HCT116 (cell line): ENCODE measurements at places on chromosomes 4 and X. TPM values are rescaled to one million over a fixed set of nuclear protein-coding genes. Genes with fewer than 3 reads are reported as not detected.
A peak's percentile ranks its signal among the peaks of the same experiment; 100 is the strongest.

Gene UCHL1
- 0.54 TPM for total RNA-seq

Gene KLKB1
- 0.10 TPM for total RNA-seq

Gene SPANXD
- not detected for total RNA-seq

Gene HSD17B13
- 0.81 TPM for total RNA-seq

Gene MAGEB17
- not detected for total RNA-seq

Gene TNMD
- not detected for total RNA-seq

Gene PPID
- 48.2 TPM for total RNA-seq

Gene USP17L21
- total RNA-seq: not detected

Gene GUCY2F
- total RNA-seq: not detected

Gene GPAT3
- 36.7 TPM for total RNA-seq

Gene FRMD7
- not detected for total RNA-seq

GRCh38 chr4:38124961-38125360, 164.8 kb downstream of the PTTG2 start:
- H3K27ac ChIP-seq: no peak overlapping the region
- H3K27me3 ChIP-seq: no peaks in the 10 kb centered on the region
- H3K36me3 ChIP-seq: peaks cover 6% of the 10 kb centered on the region; the same call in 1 of the 2 replicates
- peaks cover 4% of the 10 kb centered on the region; the same call in 1 of the 2 replicates for H3K4me1 ChIP-seq
- DNase-seq: no peak
- H3K4me3 ChIP-seq: no peak overlapping the region

GRCh38 chr4:48960988-48961635, 25.0 kb upstream of the CWH43 start:
- no peak for DNase-seq
- no peaks in the 10 kb centered on the region for H3K27me3 ChIP-seq
- no peak overlapping the region for H3K27ac ChIP-seq
- no peaks in the 10 kb centered on the region for H3K4me1 ChIP-seq
- H3K36me3 ChIP-seq: no peaks in the 10 kb centered on the region

- no peak overlapping the region for H3K27ac ChIP-seq
- H3K4me1 ChIP-seq: no peaks in the 10 kb centered on the region
- no peak overlapping the region for H3K4me3 ChIP-seq
- H3K27me3 ChIP-seq: no peaks in the 10 kb centered on the region
- DNase-seq: no peak
- no peaks in the 10 kb centered on the region for H3K36me3 ChIP-seq
Observed at GRCh38 chr4:54172156-54172555, 56.9 kb upstream of the PDGFRA start.

- no peaks in the 10 kb centered on the region for H3K27me3 ChIP-seq
- H3K36me3 ChIP-seq: no peaks in the 10 kb centered on the region
- DNase-seq: no peak
- H3K4me1 ChIP-seq: peaks cover 6% of the 10 kb centered on the region; the same call in 1 of the 2 replicates
Observed at GRCh38 chr4:143402776-143403552, 66.3 kb downstream of the GAB1 start.

DNA sequence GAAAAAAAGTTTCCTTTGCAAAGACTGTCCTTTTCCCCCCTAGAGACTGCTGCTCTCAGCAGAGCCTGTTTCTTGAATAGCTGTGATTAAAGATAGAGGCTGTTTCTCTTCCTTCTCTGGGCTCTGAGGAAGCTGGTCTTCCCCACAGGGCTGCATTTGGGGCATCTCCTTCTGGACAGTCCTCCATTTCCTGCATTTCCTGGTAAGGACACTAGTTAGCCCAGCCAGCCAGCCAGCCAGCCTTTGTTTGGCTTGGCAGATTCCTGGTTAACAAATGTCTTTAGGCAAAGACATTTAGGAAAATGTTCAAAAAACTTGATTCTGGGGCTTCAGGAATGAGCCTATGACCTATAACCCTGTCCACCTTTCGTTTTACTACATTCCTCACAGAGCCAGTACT, 34.0 kb upstream of the PLAC1 start:
- no peak for DNase-seq
- no peak overlapping the region for H3K4me3 ChIP-seq
- H3K36me3 ChIP-seq: no peaks in the 10 kb centered on the region
- no peak overlapping the region for H3K27ac ChIP-seq

DNA sequence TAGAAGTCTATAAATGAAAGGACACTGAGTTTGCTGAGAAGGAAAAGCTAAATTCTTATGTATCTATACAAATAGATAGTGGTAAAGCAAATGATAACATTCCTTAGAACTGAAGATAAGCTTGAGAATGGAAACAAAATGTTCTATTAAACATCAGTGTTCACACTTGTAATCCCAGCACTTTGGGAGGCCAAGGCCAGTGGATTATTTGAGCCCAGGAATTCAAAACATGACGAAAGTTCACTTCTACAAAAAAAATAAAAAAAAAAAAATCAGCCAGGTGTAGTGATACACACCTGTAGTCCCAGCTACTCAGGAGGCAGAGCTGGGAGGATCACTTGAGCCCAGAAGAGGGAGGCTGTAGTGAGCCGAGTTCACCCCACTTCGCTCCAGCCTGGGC, 199.8 kb downstream of the COMMD8 start:
- no peaks in the 10 kb centered on the region for H3K36me3 ChIP-seq
- H3K4me1 ChIP-seq: no peaks in the 10 kb centered on the region
- no peak overlapping the region for H3K4me3 ChIP-seq
- DNase-seq: no peak

- DNase-seq: no peak
- no peaks in the 10 kb centered on the region for H3K27me3 ChIP-seq
- no peaks in the 10 kb centered on the region for H3K36me3 ChIP-seq
- no peak overlapping the region for H3K27ac ChIP-seq
- H3K4me1 ChIP-seq: no peaks in the 10 kb centered on the region
Observed at GRCh38 chr4:141432000-141432712, 204.2 kb upstream of the IL15 start.

DNA sequence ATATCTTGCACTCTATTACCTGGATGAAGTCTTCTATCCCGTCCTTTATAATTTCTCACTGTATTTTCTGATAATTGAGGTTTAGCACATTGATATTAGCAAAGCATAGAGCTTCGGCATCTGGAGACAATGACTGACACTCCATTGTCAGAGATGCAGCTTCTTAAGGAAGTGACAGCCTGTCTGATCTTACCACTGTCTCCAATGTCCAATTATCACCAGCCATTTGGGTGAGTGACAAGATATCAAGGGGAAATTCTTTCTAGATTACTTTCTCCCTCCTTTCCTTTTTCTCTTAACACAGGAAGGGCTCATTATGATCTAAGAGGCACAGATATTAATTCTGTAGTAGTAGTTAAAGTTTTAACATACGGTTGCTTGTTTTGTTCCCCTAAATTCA, 86.4 kb downstream of the LDB2 start:
- H3K36me3 ChIP-seq: no peaks in the 10 kb centered on the region
- H3K4me1 ChIP-seq: no peaks in the 10 kb centered on the region
- no peak overlapping the region for H3K4me3 ChIP-seq
- no peak for DNase-seq
- no peak overlapping the region for H3K27ac ChIP-seq

- no peak overlapping the region for H3K27ac ChIP-seq
- H3K4me1 ChIP-seq: no peaks in the 10 kb centered on the region
- no peaks in the 10 kb centered on the region for H3K36me3 ChIP-seq
Observed at GRCh38 chr4:60923075-60923474, 277.1 kb upstream of the ADGRL3 start.

GRCh38 chrX:49053223-49054072, 5.4 kb upstream of the CCDC120 start:
- H3K36me3 ChIP-seq: no peaks in the 10 kb centered on the region
- H3K27me3 ChIP-seq: no peaks in the 10 kb centered on the region
- no peak overlapping the region for H3K27ac ChIP-seq
- no peak for DNase-seq

GRCh38 chr4:8227771-8228318, 28.8 kb downstream of the SH3TC1 start:
- H3K36me3 ChIP-seq: no peaks in the 10 kb centered on the region
- H3K4me3 ChIP-seq: no peak overlapping the region
- no peak for DNase-seq
- peaks cover 10% of the 10 kb centered on the region for H3K4me1 ChIP-seq

DNA sequence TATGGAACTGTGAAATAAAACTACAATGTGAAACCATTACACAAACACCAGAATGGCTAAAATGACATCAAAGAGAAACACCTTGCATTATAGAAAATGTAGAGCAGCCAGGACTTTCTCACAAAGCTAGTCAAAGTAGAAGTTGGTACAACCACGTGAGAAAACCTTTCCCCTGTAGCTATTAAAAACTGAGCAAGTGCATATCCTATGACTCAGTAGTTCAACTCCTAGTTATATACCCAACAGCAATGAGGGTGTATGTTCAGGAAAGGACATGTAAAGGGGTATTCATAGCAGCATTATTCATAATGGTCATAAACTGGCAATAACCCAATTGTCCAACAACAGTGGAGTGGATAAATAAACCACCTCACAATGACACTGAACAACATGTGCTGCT, 177.5 kb upstream of the NUDT10 start:
- no peaks in the 10 kb centered on the region for H3K4me1 ChIP-seq
- DNase-seq: no peak
- no peak overlapping the region for H3K27ac ChIP-seq
- H3K36me3 ChIP-seq: no peaks in the 10 kb centered on the region
- H3K4me3 ChIP-seq: no peak overlapping the region

DNA sequence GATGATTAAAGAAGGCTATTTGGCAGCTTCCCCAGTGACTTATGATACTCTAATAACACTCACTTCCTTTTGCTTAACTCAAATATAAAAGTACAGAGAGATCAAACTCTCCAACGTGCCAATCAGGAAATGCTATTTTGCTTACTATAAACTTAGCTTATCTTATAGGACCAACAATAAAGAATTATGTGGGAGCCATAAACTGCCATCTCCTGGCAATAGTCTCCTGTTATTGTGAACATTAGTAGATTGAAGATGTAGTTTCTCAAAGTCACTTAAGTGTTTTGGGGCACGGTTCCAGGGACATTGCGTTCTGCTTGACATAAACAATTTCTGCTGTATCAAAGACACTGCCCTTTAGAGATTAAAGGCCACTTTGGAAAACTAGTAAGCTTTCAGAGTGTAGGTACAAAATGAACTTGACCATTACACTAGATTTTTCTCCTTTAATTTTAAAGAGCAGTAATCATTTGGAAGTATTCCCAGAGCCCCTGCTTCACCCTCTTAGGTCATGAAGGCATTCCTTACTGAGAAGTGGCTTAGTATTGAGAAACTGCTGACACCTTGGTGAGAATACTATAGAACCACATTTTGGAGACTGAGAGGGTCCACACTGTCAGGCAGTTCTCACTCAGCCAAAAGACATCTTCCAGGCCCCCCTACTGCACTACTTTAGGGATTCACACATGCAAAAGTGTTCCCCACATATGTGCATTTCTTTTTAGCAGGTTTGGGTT, 51.9 kb downstream of the MAOA start:
- no peak overlapping the region for H3K27ac ChIP-seq
- no peaks in the 10 kb centered on the region for H3K27me3 ChIP-seq
- no peak overlapping the region for H3K4me3 ChIP-seq
- H3K36me3 ChIP-seq: no peaks in the 10 kb centered on the region

DNA sequence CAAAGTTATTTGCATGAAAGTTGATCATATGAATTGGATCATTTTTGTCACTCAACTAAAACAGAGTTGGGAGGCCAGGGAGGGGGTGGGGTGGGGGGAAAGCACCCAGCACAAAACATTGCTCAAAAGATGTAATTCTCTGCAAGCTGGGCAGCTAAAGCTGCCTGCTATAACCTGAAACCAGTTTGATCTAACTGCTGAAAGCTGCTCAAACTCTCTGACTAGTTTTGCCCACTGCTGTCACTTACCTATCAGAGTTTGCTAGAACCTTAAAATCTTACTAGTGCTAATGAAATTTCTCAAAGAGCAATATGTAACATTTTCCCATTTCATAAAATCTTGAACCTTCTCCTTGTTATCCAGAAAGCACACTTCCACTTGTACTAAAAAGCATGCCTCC, 10.4 kb downstream of the CXCL8 start:
- H3K27ac ChIP-seq: no peak overlapping the region
- no peak for DNase-seq
- H3K4me1 ChIP-seq: no peaks in the 10 kb centered on the region
- no peaks in the 10 kb centered on the region for H3K36me3 ChIP-seq

DNA sequence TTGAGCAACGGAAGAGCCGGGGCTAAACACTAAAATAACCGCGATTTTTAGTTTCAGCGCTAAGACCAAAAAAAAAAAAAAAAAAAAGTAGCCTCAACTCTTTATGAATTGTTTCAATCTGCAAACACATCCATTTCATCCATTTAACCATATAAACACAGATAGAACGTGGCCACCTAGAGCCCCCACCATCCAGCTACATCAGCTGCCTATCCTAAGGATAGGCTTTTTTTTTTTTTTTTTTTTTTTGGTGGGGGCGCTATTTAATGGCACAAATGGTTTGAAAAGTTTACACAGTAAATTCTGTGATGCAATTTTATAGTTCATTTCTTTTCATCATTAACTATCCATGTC, 492 bp upstream of the HDAC8 start:
- H3K27ac ChIP-seq: no peak overlapping the region
- DNase-seq: no peak
- H3K4me3 ChIP-seq: peak overlapping the region; percentile 69
- no peaks in the 10 kb centered on the region; the same call in 1 of the 2 replicates for H3K36me3 ChIP-seq

DNA sequence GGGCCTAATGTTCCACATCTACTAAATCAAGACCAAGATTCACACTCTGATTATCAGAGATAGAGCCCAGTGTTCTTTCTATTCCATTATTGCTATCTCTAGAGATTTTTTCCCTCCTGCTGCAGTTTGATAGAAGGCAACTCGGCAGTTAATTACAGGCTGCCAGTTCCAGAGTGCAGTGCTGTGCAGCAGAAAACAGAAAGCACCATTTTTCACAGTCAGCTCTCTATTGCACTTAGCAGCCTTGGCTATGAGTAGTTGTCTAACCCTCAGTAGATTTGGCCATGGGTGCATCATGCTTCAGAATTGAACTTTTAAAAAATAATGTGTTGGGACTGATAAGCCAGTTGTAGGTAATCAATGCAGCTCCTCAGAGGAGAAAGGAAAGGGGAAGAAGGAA, 295.3 kb downstream of the MID1IP1 start:
- no peaks in the 10 kb centered on the region for H3K27me3 ChIP-seq
- no peak overlapping the region for H3K4me3 ChIP-seq
- DNase-seq: no peak
- H3K4me1 ChIP-seq: no peaks in the 10 kb centered on the region
- no peaks in the 10 kb centered on the region for H3K36me3 ChIP-seq

DNA sequence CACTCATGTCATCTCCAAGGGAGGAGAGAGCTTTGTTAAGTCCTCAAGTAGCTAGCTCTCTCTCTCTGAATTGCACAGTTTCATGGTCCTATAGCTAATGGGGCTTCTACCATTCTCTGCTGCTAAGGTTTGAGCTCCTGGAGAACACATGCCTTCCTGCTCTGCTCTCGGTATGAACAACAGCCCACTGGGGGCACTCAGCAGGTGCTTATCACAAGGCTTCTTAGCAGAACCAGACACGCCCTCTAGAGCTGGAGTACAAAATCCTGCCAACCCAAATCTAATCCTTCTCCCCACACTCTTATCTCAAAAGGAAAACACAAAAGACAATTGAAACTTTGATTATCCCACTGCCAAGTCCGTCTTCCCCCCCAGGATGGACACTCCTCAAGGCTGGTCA, 176.5 kb downstream of the HS3ST1 start:
- no peak overlapping the region for H3K27ac ChIP-seq
- no peak overlapping the region for H3K4me3 ChIP-seq
- no peak for DNase-seq
- no peaks in the 10 kb centered on the region for H3K27me3 ChIP-seq
- no peaks in the 10 kb centered on the region for H3K4me1 ChIP-seq
